ENCODE measurements at places on chromosomes 16 and 17. TPM values are rescaled to one million over a fixed set of nuclear protein-coding genes. Genes with fewer than 3 reads are reported as not detected.

Gene CCL17
- total RNA-seq, result not detected

Gene MAF
- 31.0 TPM for total RNA-seq

Gene TEKT5
- total RNA-seq, result not detected

Gene ANKRD40
- total RNA-seq, result 34.5 TPM

DNA sequence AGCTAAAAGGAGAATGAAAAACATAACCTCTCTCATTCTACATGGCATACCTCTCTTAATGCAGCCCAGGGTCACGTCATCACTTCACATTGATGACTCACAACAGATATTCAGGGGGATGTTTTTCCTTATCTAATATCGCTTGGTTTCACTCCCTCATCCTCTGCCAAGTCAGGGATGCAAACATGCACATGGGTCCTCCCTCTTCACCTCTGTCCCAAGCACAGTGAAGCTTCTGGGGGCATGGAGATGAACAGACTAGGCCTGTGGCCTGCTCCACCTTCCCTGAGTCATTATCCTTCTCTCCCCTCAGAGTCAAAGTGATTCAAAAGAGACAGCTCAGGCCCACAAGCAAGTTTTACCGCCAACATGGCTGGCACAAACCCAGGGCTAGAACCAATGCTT lies 2.3 kb upstream of the MT2A start:
- no peak for DNase-seq

- DNase-seq, result no peak
These were observed 88.2 kb downstream of the IRX5 start for GRCh38 chr16:55018881-55019280.

GRCh38 chr16:371515-372301 lies 1.4 kb upstream of the MRPL28 start:
- no peak for DNase-seq

- DNase-seq, result no peak
These were observed 2.0 kb downstream of the ABCC12 start for GRCh38 chr16:48153774-48154173.

GRCh38 chr17:39757176-39757662 lies 19.5 kb downstream of the GRB7 start:
- no peak for DNase-seq

- DNase-seq, result no peak
These were observed 71.2 kb upstream of the CDYL2 start for GRCh38 chr16:80875616-80876015.

DNA sequence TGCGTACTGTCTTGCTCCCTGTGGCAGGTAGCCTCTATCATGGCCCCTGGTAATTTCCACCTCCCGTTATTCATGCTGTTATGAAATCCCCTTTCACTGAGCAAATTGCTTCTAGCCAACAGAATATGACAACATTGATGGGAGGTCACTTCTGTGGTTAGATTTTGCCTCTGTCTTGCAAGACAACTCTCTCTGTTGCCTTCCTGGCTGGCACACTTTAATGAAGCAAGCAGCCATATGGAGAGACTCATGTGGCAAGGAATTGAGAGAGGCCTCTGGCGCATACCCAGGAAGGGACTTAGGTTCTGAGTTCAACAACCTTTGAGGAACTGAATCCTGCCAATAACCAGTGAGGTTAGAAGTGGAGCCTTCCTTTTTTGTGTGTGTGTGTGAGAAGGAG lies 51.8 kb upstream of the GPRC5B start:
- no peak for DNase-seq

DNA sequence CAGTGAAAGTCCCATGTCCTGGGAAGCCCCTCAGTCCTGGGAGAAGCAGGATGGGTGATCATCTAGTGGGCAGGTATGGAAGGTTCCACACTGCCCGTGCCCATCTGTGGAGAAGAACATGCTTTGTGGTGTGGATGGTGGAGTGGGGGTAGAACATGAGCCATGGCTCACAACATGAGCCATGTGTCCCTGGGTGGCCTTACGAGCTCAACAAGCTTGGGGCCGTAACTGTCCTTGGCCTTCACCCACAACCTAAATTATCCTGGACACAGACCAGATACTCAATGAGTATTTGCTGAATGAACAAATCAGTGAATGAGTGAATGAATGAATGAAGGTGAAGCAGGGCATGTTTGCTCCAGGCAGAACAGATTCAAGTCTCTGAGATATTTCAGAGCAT lies 13.5 kb downstream of the SOX8 start:
- no peak for DNase-seq

Data from T-cell (primary cell).